KG1 (cell line): ENCODE measurements at places on chromosomes 7 and 10.

DNA sequence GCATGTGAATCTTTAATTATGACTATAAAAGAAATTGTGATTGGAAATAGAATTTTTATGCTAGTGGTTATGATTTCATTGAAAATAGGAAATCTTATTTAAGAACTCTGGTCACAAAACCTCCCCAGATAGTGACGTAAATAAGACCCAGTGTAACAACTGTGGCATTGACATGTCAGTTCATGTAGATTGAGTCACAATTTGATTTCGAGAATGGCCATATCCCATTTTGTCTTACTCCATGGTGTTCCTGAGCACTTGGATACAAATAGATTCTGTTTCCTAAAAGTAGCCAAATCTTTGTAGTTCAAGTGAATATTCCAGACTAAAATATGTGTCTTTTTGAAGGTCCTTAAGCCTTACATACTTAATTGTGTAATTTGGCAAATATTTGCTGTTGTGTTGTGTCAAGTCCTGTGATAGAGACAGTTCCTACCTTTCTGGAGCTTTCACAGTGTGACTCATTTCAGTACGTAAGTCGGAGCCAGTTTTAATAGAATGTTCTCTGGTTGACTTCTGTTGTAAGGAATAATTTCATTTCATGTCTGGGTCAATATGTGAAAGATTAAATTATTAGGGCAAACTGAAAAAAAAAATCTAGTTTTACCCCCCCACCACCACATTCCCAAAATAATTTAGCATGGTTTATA lies 37.1 kb upstream of the TOMM7 start:
- DNase-seq = no peak

- no peak for DNase-seq
These were observed 2.2 kb downstream of the GLUD1 start for GRCh38 chr10:87092376-87092860.

DNA sequence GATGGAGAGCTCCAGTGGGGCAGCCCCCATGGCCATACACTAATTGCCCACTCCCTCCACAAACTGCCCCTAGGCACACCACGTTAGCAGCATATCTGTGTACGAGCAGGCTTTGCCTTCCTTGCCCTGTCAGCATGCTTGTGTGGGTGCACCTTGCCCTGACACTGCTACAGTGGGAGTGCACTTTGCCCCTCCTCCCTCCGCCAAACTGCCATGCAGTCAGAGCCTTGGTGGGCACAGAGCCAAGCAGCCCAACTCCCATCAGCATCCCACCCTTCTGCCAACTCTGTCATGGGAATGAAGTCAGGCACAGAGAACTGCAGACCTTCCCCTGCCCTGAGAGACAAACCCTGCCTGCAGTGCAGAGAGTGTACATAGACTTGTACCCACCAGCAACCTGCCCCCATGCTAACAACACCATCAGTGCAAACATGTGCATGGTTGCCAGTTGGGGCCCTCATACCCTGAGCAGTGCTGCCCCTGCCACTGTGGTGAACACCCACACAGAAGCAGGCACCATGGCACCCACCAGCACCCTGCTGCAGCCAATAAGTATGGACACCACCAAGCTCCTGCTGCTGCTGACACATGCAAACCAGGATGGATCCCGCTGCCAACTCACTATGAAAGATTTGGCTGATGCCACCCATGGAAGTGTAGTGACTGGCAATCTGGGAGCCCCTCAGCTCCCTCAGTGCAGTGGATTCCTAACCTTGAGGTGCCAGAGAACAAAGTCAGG lies 1197.7 kb upstream of the CELF2 start:
- DNase-seq = no peak

GRCh38 chr7:52992479-52993162 lies 42.8 kb upstream of the POM121L12 start:
- DNase-seq = no peak

DNA sequence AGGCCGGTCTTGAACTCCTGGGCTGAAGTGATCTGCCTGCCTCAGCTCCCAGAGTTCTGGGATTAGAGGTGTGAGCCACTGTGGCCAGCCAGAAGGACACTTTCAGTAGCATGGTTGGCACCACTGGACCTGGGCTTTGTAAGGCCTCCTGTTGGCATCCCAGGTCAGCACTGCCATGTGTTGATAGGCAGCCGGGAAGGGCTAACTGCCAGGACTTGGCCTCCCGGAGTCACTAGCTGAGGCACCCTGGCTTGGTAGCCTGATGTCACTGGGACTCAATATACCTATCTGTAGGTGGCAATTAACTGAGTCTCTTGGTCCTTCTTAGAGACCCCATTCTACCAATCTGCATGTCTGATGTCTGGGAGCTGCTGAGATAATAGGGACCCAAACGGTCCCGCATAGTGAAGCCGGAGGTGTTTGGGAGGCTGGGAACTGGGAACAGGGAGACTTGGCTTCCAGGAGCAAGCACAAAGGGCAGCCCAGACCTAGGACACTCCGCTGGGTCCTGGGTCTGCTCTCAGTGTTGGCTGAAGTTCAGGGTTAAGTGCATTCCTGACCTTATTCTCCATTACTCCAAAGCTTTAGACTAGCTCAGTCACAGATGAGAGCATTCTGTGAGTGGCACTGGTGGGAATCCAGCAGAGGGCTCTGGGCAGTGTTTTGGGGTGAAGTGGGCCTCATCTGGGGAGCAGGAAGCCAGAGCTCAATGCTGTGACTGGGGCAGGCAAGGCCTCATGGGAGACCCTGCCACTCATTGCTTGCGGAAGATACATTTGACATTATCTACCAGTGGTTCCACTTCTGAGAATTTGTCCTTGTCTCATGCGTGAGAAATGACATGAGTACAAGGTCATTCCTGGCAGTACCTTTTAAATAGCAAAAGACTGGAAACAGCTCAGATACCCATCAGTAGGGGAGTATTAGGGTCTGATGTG lies 2.7 kb downstream of the LHPP start:
- no peak for DNase-seq

DNA sequence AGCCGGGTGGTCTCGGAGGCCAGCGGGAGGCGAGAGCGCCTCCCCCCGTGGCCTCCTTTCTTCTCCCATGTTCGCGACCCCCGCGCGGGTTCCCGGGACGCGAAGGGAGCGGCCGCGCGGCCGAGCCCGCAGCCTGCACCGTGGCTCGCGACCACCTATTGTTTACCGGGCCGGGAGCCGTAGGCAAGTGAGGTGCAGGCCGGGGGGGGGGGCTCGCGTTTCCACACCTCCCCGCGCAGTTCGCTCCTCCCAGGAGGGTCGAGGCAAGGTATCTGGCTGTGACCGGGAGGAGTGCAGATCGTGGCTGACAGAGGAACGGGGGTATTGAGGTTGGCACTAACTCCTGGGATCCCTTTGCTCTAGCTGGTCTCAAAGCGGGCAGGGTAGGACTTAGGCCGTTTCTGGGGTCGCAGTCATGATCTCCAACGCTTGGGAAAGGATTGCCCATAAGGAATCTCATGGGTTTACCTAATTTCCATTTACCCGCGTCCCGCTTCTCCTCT lies 734 bp downstream of the PTPN12 start:
- DNase-seq = no peak

DNA sequence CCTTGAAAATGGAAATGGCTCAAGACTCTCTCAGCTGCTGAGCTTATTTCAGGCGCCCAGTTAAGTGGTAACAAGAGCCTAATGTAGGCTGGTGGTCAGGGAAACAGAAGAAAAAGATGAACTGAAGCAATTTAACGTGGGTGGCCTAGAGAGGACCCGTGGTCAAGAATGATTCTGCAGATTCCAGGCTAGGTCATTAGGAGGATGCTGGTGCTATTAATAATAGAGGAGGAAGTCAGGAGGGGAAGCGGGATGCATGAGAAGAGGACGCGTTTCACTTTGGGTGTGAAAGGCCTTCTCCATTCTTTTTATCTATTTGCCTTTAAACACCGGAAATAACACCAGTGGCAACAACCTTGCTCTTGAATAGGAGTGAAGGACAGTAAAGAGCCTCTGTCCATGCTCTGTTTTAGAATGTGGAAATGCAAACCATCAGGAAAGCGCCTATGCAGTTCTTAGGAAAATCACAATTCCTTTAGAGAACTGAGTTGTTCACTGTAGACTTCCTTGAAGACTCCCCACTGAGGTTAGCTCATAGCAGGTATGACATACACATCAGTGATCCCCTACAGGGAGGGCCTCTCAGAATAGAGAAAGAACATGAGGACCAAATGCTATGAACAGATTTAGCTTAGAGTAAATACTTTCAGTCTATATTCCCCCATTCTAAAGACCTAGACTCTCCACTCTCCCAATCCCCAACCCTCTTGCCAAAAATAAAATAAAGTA lies 8.6 kb downstream of the LIPA start:
- DNase-seq = no peak

DNA sequence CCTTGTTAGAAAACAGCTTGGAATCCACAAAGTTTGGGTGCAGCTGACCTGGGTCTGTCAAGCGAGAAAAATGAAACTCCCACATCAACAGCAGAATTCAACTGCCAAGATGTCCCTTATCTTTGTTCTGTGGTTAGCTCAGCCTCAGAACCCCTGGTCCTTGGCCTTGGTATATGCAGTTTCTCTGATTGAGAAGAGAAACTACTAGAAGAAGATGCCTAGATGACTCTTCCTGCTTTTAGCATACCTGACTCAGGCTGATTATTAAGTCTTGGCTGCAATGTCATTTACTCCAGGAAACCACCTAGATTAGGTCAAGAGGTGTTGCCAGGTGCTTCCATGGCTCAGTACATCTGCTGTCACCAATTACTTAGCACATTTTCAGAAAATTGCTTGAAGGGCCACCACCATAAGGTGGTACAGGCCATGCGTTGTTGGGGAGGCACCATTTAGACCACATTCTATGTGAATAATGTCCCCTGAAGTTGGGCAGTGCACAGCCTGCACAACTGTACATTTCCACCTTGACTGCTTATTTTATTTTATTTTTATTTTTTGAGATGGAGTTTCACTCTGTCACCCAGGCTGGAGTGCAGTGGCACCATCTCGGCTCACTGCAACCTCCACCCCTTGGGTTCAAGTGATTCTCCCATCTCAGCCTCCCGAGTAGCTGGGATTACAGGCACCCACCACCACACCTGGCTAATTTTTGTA lies 59.4 kb upstream of the ZNF438 start:
- DNase-seq = no peak

DNA sequence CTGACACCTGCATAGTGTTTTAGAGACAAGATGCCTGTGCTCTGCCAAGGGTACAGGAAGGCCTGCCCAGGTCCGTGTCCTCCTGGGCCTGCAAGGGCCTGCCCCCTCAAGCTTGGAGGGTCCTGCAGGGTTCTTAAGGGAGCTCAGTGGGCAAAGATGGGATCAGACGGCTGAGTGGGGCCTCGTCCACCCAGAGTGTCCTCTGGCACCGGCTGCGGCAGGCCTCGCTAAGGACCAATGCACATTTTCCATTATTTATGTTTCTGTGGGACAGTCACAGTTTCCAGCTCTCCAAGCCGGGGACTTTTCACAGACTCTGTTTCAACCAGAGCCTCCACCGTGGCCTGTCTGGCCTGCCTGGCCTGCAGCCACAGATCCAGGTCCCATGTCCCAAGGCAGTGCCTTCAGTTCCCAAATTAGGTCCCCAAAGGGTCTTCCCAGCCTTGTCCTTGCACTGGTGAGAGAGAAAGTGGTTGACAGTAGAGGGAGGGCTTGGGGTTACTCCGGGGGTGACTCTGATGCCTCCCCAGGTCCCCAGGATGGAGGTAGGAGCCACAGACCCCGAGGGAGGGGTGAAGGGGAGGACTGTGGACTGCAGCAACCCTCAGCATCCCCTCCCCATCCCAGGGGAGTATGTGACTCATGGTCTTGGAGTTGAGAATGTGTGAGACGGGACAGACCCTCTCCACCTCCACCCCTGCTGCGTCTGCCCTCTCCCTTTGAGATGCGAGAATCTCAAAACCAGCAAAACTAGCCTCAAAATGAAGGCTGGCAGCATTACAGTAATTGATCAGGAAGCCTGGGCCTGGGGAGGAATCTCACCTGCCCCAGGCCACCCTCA lies 14.8 kb downstream of the MYL10 start:
- DNase-seq = no peak

- no peak for DNase-seq
These were observed 166.0 kb upstream of the TCF7L2 start for GRCh38 chr10:112784022-112784461.

DNA sequence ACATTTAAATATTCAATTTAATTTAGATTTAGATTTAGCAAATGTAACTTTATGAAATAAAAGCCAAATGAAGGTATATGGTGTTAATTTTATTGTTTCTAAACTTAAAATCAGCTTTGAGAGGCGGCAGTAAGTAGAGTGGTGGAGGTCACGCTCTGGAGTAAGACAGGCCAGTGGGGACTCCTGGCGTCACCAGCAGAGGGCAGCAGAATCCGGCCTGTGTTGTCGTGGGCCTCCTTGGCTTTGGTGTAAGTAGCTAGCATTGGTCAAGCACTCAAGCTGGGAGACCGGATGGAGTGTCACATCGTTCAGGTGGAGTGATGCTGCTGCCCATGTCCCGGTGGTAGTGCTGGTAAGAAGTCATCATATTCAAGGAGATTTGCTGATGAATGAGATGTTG lies 98.7 kb upstream of the DNAJB6 start:
- no peak for DNase-seq
